A549 (cell line): ENCODE measurements at places on chromosomes 12 and 14.

DNA sequence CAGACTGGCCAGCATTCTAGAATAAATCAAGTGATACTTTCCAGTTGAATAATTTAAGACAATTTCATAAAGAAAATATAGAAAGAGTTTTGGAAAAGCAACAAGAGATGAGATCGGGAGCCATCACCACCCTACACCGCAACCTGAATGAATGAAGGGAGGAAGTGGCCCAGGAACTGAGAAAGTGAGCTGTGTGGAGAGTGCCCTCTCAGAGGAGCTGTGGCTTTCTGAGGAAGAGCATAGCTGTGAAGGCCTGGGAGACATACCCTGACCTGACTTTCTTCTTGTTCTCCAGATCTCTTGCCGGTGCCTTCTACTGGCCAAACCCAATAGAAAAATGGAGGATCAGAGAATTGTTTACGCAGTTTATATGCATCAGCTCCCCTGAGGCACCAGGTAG lies 79.3 kb upstream of the TSPAN8 start:
- DNase-seq, result no peak

GRCh38 chr12:64180951-64181350 lies 41.1 kb downstream of the KICS2 start:
- no peak for DNase-seq

DNA sequence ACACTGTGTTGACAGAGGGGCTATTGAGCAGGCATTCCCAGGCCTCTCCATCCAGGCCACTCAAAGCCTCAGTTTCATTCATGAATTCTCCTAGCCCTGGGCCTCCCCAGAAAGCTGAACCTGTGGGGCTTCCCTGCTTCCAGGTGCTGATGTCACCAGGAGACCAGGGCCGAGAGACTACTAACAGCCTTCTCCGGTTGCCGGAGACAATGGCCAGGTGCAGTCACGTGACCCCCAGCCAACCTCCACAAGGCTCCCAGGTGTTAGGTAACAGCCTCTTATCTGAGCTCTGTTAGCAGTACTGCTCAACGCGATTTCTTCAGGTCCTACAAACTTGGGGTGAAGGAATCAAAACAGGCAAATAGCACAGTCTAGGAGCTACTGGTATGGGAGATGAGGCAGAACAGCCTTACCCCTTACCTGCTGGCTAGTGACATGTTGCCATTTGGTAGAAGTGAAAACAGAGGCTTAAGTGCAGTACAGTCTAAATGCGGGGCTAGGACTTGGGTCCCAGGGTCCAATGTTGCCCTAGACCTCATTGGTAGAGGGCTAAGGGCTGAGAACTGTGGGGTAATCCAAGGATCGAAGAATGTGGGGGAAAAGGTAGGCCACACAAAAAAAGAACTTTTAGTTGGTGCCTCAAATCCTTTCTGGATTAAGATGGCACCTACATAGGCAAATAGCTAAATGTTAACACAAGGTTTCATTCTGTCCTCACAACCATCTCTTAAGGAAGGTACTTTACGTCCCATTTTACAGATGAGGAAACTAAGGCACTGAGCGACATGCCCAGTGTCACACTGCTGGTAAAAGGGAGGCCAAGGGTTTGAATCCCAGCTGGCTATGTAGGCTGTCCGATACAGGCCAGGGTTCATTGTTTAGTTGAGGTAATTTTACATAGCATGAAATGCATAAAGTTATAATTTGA lies 3.8 kb downstream of the CCDC88C start:
- no peak for DNase-seq

GRCh38 chr14:100072783-100073346 lies 7.6 kb downstream of the EVL start:
- no peak for DNase-seq

GRCh38 chr14:64841772-64842750 lies 37.6 kb downstream of the SPTB start:
- DNase-seq, result no peak

DNA sequence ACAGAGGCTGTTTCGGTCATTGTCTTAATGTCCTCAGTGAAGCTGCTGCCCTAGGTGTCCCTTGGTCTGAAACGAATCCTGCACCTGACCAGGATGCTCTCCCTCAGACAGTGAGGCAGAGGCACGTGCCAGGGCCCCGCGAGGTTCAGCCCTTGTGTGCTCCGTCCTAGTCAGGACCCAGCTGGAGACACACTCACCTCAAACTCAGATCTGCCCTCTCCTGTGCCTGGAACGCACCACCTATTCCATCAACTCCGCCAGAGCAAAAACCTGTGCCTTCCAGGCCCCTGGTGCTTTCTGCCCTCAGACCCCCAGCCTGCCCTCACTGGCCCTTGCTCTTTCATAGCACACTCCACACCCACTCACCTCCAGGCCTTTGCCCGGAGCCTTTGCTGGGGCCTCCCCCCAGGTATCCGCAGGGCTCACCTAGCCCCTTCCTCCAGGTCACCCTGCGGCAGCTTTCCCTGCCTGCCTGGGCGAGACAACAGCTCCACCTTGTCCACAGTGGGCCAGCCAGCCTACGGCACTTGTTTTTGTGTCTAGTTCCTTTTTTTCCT lies 150.6 kb downstream of the BCL11B start:
- no peak for DNase-seq

GRCh38 chr14:39681782-39682399 lies 249.7 kb upstream of the FBXO33 start:
- no peak for DNase-seq

- DNase-seq, result no peak
Measured at GRCh38 chr12:33267641-33268040, 172.0 kb downstream of the SYT10 start.

GRCh38 chr14:56092763-56093162 lies 25.4 kb upstream of the PELI2 start:
- no peak for DNase-seq

GRCh38 chr12:76964784-76965571 lies 86.2 kb upstream of the CSRP2 start:
- no peak for DNase-seq
